ENCODE measurements at places on chromosomes 13 and 19. TPM values are rescaled to one million over a fixed set of nuclear protein-coding genes. Genes with fewer than 3 reads are reported as not detected.

The CEACAM4 gene
- total RNA-seq: not detected

The CGB2 gene
- not detected for total RNA-seq

The PTH2 gene
- not detected for total RNA-seq

The GPR18 gene
- total RNA-seq: not detected

The ZNF586 gene
- total RNA-seq: 18.8 TPM

The APOC4 gene
- not detected for total RNA-seq

The ATP1A3 gene
- not detected for total RNA-seq

The OR7D2 gene
- total RNA-seq: 0.86 TPM

The RNF17 gene
- total RNA-seq: not detected

The CCNA1 gene
- not detected for total RNA-seq

The ATP7B gene
- total RNA-seq: 10.4 TPM

The SGCG gene
- total RNA-seq: 0.70 TPM

The KIR3DL2 gene
- total RNA-seq: not detected

The EFNA2 gene
- 3.8 TPM for total RNA-seq

The ZNF780A gene
- total RNA-seq: 14.4 TPM

The RB1 gene
- total RNA-seq: 45.0 TPM

The SIAH3 gene
- not detected for total RNA-seq

The MAP4K1 gene
- total RNA-seq: 3.1 TPM

All from osteocyte (in vitro differentiated cells).